ENCODE measurements at places on chromosomes 6 and 20. TPM values are rescaled to one million over a fixed set of nuclear protein-coding genes. Genes with fewer than 3 reads are reported as not detected.
A peak's percentile ranks its signal among the peaks of the same experiment; 100 is the strongest.

The SIM1 gene
- total RNA-seq, result 0.30 TPM

The LIN28B gene
- total RNA-seq, result not detected

GRCh38 chr6:31497531-31498476, at the start of gene MICB:
TSS of gene MICB (plus strand) at chr6:31498145. CDS start at chr6:31498194, 49 bp downstream.
- peak; percentile 83 for DNase-seq

GRCh38 chr20:57985278-57985677, 243.2 kb downstream of the ANKRD60 start:
- DNase-seq, result no peak

DNA sequence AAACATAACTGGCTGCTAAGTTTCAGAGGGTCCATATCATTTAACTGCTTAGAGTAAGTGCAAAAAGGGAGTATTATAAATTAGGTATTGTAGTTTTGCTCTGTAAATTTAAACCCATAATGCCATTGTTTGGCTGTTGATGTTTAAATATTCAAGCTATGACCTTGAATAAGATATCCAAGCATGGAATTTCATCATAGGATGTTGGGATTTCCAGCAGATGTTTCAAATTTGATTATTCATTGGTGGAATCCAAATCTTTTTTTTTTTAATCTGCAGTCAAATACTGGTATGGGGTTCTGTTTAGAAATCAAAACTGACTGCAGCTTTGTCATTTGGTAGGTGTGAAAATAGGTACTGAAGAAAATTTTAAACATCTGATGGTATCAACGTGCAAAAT, 161.0 kb downstream of the KHDC1L start:
- DNase-seq, result no peak

DNA sequence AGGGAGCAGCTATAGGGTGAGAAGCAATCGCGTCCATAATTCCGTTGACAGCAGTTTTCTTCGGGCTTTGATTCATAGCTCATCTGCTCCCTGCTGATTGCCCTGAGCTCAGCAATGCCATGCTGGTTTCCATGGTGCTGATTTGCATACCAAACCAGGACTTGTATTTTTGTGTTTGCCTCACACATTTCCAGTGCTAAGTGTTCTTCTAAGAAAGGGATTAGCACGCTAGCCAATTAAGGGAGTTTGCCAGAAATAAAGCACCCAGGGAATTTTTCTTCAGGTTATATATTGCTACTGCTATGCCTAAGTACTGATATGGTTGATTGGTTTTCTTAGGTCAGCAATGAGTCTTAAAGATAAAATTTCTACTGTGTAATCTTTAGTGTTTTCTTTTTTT, 177.6 kb downstream of the PLCB1 start:
- DNase-seq, result no peak

DNA sequence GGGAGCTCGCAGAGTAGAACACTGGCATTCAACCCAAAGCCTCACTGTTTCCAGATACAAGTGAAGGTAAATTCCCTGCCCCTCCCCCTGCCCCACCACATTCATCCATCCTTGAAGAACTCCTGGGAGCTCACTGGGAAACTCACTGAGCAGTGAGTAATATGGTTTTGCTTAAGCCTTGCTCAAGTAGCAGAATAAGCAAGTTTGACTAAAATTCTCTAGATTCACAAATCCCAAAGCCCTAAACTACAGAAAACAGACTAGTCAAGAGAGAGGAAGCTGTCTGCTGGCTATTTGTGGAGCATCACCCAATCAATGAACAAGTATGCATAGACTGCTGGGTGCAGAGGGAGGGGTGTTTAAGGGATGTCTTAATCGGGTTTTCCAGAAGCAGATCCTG, 82.1 kb downstream of the UNC5CL start:
- DNase-seq, result no peak

Measured in activated CD4-positive, alpha-beta memory T cell treated with anti-CD3 and anti-CD28 coated beads, Interleukin-2, amount 10 ng/mL, durations not matched to agents 7 days and 5 days (primary cell).